ENCODE measurements at places on chromosomes 6 and 20. TPM values are rescaled to one million over a fixed set of nuclear protein-coding genes. Genes with fewer than 3 reads are reported as not detected.

Gene KIF25
- total RNA-seq: not detected

DNA sequence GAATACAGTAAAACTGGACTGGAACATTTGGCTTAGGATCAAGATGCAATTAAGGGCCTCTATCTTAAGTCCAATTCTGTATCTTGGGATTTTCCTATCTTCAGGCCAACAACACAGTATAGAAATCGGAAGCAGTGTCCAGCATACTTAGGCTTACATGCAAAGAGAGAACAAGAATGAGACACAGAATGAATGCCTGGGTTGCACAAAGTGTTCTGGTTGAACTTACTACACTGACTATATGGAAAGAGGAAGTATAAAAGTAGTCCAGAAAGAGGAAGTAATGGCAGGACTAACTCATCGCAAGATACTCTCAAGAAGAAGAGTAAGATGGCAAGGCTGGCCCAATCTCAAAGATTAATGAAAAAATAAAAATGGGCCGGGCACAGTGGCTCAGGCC lies 87.6 kb downstream of the BTBD9 start:
- peaks cover 21% of the 10 kb centered on the region for H3K4me1 ChIP-seq
- no peaks in the 10 kb centered on the region for H3K36me3 ChIP-seq
- no peaks in the 10 kb centered on the region for H3K27me3 ChIP-seq
- DNase-seq: no peak
- H3K27ac ChIP-seq: no peak overlapping the region

- no peaks in the 10 kb centered on the region for H3K36me3 ChIP-seq
- no peak overlapping the region for H3K27ac ChIP-seq
- H3K4me3 ChIP-seq: no peak overlapping the region
- no peaks in the 10 kb centered on the region for H3K27me3 ChIP-seq
Observed at GRCh38 chr6:126204598-126204997, 135.3 kb upstream of the CENPW start.

DNA sequence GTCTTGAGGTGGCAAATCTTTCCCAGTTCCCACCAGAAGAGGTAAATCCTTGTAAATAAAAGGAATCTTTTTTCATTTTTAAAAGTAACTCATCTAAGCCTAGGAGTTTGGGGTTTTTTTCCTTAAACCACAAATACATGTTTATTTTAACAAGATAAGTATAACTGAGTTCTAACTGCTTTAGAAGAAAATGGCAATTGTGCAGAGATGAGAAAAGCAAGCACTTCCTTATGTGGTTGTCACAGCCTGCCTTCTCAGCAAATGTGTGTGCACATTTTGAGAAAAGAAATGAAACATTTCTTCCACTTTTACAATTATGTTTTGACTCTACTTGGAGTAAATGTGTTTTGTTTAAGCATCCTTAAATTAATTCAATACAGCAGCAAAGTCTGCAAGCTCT lies 17.7 kb downstream of the HCK start:
- no peak overlapping the region for H3K4me3 ChIP-seq
- H3K27me3 ChIP-seq: no peaks in the 10 kb centered on the region
- no peak overlapping the region for H3K27ac ChIP-seq
- H3K36me3 ChIP-seq: no peaks in the 10 kb centered on the region

Data from Caco-2 (cell line).